ENCODE measurements at places on chromosomes 4 and X. TPM values are rescaled to one million over a fixed set of nuclear protein-coding genes. Genes with fewer than 3 reads are reported as not detected.

Gene APLN
- total RNA-seq, result 16.8 TPM

Gene UBQLN2
- total RNA-seq, result 29.5 TPM

GRCh38 chrX:143081231-143081630 lies 55.5 kb downstream of the SPANXN4 start:
- no peak for DNase-seq

DNA sequence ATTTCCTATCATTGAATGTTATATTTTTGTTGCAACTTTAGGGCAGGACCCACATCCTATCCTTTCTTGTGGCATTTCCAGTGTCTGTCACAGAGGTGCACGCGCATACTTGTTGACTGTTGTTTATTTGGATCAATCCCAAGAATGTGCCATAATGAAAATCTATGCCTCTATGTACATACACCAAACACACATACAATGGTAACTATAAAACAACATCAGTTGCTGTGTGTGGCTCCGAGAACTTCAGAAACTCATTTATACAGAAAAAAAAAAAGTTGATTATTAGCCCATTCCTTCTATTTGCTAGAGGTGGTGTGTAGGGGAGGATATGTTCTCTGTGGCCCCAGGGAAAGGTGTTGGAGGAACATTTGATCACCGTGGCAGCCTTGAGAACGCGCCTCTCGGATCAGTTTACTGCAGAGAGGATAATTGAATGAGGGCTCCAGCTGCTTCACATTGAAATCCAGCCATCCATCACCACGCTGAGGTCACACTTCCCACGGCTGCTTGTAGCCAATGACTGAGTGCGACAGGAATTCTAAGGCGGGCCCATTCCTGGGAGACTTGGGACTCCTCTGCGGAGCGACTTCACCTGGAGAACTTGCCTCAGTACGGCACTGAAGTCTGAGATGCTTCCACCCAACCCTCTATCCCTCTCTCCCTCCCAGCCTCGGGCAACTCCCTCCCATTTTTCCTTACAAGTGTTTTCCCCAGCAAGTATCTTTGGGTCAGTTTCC lies 19.5 kb downstream of the SMPX start:
- DNase-seq, result peak; percentile 33

Gene FAT1
- total RNA-seq, result 55.2 TPM

Gene TAF1
- total RNA-seq, result 14.6 TPM

DNA sequence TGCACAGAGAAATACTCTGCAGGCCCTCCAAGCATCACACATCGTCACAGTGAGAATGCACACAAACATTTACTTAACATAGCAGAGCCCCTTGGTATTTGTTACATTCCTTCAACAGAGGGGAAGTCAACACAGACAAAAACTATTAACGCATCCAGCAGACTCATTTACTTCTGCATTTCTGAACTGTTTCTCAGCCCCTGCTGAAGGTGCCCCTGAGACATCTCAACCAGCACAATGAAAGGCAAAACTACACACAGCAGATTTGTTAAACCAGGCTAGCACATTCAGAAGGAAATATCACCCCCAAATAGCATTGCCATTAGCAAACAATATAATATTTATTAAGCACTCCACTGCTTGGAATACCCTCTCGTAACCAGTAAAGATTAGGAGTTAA lies 367.0 kb downstream of the RAB28 start:
- DNase-seq, result no peak

Gene PABPC1L2B
- total RNA-seq, result not detected

DNA sequence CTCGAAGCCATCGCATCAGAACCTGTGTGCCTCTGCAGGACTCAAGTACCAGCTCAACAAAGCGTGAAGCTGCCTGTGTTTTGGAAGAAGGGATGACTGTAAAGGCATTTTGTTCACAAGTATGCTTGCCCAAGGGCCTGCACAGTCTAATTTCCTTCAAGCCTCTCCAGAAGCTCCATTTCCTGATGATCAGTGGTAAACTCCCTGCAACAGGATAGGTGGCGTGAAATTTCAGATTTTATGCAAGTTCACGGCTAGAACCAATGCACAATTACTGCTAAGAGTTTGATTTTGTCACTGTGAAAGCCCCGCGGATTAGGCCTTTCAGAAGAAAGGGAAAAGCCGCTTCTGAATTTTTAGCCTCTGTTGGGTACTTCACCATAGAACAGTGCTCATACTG lies 89.2 kb upstream of the TAPT1 start:
- DNase-seq, result no peak

Gene FAM53A
- 0.49 TPM for total RNA-seq

Gene GYG2
- 1.5 TPM for total RNA-seq

DNA sequence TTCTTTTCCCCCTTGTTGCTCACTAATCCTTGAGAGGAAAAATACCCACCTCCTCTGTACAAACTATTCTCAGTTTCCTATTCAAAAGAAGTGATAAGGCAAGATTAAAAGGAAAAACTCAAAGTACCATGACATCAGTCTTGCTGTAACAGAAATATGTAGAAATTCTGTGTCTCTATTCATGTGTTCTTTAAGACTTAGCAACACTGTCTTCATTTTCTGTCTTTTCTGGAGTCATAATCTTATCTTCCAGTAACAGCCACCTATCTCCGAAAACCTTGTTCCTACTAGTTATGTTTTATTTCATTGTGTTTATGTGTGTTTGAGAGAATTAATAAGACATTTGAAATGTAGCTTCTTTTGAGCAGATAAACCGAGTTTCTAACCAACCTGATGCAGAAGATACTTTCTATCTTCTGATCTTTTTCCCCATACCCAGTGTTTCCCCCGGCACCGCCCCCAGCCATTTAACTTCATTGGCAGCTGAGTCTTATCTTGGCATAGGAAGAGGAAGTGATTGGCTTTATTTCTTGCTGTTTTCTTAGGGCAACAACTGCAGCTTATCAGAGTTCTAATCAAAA lies 8.0 kb downstream of the FAM241A start:
- no peak for DNase-seq

DNA sequence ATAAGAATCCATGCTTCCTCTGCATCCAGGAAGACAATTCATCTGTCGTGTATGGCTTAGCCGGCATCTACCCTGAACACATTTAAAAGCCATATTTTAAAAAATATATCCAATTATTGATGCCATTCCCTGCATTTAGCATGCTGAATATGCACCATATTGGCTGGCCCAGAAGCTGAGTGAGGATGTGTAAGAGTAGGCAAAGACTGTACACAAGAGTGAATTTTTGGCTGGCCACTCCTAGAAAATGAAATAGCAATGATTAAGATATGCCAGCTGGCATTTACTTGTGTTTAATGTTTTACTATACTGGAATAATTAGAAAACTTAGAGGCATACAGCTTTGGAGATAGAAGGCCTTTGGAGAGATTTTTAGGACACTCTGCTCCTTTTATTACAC lies 25.8 kb downstream of the GABRA4 start:
- no peak for DNase-seq

Data from Right ventricle myocardium inferior (tissue), 1 donor.